ENCODE measurements at places on chromosomes 4 and X.
A peak's percentile ranks its signal among the peaks of the same experiment; 100 is the strongest.

DNA sequence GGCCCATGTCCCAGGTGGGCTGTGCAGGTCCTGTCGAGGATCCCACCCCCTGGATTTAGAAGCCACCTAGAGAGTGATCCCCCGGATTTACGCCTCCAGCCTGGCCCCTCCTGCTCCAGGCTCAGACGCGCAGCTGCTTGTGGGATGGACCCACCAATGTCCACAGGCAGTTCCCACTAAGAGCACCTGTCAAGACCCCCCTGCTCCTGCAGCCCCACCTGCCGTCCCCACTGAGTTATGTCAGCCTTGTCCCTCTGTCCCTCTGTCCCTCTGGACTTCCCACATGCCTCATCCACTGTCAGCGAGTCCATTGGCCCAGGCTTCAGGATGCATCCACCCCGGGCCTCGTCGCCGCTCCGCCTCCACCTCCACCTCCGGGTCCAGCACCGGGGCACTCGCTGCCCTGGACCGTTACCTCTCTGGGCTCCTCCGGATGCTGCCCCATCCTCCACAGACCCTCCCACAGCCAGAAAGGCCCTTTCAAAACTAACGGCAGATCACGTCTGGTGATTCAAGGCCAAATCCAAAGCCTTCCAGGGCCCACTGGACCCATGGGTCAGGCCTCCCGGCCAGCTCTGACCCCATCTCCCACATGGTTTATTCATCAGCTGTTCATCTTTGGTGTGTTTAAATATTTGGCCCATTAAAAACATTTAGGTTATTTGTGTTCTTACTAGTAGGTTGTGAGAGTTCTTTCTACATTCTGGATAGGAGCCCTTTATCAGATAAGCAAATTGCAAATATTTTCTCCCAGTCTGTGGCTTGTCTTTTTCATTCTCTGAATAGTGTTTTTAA lies 28.3 kb downstream of the HTRA3 start:
- no peak for DNase-seq

- no peak for DNase-seq
These were observed 18.6 kb upstream of the UGT2B17 start for GRCh38 chr4:68594678-68595077.

GRCh38 chr4:2785613-2786012 lies 7.3 kb upstream of the SH3BP2 start:
- DNase-seq: no peak

GRCh38 chrX:107135049-107135964 lies 16.7 kb upstream of the RBM41 start:
- no peak for DNase-seq

DNA sequence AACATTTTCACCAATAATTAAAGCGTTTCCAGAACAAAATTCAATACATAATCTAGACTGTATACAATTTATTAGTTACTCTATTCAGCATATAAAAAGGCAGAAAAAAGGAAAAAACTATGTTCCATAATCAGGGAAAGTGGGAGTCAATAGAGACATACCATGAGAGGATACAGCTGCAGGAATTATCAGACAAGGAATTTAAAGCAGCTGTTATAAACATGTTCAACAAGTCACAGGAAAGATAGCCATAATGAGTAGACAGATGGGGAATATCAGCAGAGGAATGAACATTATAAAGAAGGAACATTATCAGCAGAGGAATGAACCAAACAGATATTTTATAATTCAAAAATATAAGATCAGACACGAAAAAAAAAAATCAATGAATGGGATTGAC lies 500.6 kb upstream of the RPS6KA3 start:
- DNase-seq: no peak

DNA sequence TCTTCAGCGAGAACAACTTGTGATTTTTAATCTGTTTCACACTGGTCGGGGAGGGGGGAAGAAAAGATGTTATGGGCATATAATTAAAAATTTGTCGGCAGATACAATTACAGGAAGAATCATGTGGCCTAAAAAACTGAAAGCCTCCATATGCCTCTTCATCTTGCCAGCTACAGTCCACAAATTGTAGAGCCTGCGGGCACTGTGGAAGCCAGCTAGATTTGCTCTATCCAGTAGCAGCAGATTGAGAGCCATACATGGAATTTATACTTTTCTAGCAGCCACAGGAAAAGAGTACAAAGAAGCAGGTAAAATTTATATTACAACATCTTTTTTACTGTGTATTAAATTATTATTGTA lies 147.3 kb downstream of the TBL1X start:
- no peak for DNase-seq

GRCh38 chr4:56689201-56689969 lies 8.3 kb upstream of the HOPX start:
- DNase-seq: no peak

DNA sequence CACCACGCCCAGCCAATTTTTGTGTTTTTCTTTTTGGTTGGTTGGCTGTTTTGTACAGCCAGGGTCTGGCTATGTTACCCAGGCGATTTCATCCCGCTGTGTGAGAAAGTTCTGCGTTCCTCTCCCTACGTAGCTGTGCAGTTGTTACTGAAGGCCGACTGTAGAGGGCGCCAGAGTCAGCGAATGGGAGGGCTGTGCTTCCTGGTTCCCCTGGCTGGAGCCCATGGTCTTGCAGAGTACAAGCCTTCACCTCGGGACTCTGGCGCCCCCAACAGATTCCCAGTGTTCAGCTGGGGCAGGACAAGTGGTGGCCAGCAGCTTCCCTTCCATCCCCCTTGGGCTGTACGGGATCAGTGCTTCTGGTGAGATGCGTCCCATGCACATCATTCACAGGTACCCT lies 5.6 kb upstream of the CT45A1 start:
- no peak for DNase-seq

- DNase-seq: no peak
These were observed at the start of gene NMU for GRCh38 chr4:55635741-55636655. Gene NMU (minus strand): TSS chr4:55636298. CDS start chr4:55636192, 106 bp downstream.

DNA sequence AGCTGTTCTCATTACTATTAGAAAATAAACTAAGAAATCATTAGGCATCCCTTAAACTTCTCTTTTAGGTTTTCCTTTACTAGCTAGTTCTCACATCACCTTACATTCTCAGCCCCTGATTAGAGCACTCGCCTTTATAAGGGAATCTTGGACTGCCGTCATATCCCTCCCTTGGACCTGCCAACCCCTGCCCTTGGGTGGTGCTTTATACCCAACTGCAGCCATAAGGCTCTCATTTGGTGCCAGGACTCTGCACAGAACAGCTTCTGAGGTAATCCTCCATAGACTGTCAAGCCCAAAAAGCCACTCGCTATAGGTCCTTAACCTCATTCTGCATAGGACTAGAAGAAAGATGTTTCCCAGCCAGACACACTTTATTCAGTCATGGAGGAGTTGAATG lies 67.5 kb downstream of the NHSL2 start:
- no peak for DNase-seq

- no peak for DNase-seq
These were observed 112.0 kb upstream of the ADRA2C start for GRCh38 chr4:3654036-3654807.

DNA sequence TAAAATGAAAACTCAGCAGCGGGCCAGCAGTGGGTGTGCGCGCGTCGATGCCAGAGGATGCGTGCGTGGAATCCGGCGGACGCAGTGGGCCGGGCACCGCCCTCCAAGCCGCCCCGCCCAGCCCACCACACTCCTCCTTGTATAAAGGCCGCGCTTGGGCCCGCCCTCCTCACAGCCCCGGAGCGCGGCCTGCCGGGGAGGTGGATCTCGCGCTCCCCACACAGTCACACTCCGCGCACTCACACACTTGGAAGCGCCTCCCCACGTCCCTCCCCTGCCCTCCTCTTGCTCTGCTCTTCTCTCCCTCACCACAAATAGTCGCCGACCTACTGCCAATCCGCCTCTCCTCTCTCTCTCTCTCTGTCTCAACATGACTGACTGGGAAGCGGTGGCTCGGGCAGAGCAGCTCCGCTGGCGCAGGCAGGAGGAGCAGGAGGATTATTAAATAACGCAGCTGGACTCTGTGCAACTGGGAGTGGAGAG lies at the start of gene CCSER1:
Gene CCSER1 (plus strand): TSS at position 172 of the 483 bp plus-strand sequence.
- DNase-seq: no peak

DNA sequence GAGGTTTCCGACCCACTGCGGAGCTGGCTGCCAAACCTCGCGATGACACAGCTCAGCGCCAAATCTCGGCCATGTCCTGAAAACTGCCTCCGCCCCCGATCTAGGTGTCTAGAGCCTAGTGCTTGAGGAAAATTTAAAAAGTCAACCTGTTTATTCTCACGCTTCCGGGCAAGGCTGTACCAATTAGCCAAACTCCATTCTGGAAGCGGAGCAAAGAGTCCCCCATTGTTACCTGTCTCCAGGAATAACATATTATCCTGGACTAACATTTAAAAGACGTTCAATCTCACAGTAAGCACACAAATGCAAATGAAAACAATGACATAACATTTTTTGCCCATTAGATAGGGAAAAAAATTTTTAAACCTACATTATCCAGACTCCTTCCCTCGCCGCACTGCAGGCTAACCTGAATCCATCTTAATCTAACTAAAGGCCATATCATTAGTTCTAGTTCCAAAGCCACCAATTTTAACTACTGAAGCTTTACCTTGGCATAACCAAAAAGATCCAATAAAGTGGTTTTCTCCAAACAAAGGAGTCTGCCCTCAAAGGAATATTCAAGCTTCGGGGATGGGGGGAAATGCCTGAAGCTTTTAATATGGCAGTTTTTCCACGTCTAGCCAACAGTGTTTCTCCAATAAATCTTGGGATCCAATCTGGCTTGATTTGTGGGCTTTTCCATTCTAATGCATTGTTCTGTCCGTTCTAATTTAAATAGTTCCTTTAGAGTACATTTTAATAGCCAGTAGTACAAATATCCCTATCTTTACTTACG lies 1.9 kb downstream of the HUWE1 start:
- no peak for DNase-seq

- no peak for DNase-seq
These were observed 1676.8 kb upstream of the PCDH7 start for GRCh38 chr4:29043411-29043810.

GRCh38 chrX:47380268-47380667 lies 9.9 kb downstream of the ZNF157 start:
- peak; percentile 29 for DNase-seq

DNA sequence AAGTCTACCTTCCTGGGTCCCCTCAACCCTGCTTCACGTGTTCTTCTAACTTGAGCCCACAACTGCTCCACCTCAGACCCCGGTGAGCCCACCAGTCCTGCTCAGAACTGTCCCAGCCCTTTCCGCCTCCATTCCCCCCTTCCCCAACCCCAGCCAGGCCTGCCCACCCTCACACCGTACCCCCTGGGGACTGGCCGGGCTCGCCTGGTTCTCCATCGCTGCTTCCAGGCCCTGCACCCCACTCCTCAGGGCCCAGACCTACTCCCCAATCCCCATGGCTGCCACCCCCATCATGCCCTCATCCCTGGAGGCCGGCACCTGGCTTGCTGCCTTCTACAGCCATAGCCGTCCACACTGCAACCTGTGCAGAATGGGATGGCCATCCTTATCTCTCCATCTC lies 23.4 kb downstream of the ADRA2C start:
- DNase-seq: no peak

- DNase-seq: no peak
These were observed 64.0 kb downstream of the NBDY start for GRCh38 chrX:56793112-56793430.

DNA sequence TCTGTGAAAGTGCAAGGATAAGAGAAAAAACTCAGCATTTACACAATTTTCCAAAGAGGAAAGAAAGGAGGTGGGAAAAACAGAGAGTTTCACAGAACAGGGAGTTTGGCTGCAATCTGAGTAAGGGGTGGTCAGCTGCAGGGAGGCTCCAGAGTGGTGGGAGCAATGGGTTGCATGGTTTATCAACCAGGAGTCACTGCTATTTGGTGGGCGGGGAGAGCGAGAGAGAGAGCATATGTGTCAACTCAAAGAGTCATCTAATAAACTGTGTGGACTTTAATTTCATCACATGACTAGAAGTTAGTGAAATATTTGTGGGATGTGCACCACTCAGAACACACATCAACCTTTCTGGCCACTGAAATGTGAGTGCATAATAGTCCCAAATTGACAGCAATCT lies 94.6 kb downstream of the FAM13A start:
- DNase-seq: no peak

GRCh38 chrX:1751781-1752180 lies 136.9 kb downstream of the ASMT start:
- DNase-seq: no peak

- no peak for DNase-seq
These were observed 73.9 kb upstream of the C4orf50 start for GRCh38 chr4:6092131-6092530.
